ENCODE measurements at places on chromosomes 2 and 18.

GRCh38 chr18:54702686-54703085, 111.6 kb downstream of the DYNAP start:
- DNase-seq, result no peak

DNA sequence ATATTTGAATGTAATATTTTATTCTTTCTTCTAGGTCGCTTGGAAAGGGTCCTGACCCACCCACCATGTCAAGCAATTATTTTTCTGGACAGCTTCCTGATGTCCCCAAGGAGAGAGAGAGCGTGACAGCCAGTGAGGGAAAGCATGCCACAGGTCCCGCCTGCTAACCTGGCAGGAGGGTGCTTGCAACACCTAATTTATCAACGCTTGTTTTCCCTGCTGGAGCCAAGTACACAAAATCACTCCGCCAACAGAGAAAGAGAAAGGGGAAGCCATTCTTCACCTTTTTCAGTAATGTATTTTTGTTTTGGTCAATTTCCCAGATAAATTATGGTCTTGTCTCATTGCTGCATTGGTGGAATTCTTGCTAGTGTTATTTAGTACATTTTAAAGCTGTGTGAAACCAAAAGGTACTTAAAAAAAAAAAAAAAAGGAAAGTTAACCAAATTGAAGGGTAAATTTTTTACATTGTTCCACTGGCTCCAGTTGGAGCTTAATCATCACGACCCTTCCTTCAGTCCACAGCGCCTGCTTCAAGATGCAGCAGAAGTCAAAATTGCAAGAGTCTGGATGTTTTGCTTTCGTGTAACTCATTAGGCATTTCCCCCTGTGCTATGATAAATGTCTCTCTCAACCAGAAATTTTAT, 88.5 kb upstream of the COPS8 start:
- no peak for DNase-seq

GRCh38 chr2:106841886-106842645, 43.9 kb downstream of the ST6GAL2 start:
- no peak for DNase-seq

GRCh38 chr2:105865222-105865913, 120.7 kb downstream of the NCK2 start:
- DNase-seq, result no peak

DNA sequence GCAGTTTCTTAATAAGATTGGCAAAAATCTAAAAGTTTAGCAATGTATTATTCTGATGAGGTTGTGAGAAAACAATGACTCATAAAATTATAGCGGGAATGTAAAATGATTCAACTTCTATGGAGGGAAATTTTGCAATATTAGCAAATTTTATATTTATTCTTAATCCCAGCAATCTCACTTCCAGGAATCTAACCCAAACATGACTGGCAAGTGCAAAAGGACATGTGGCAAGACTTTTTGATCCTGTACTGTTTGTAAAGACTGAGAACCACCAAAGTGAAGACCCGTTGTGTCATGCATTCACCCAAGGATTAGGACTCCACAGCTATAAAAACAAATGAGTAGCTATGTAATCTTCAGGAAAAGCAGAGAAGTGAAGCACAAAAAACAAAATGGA, 234.8 kb upstream of the KYNU start:
- peak; percentile 47 for DNase-seq

DNA sequence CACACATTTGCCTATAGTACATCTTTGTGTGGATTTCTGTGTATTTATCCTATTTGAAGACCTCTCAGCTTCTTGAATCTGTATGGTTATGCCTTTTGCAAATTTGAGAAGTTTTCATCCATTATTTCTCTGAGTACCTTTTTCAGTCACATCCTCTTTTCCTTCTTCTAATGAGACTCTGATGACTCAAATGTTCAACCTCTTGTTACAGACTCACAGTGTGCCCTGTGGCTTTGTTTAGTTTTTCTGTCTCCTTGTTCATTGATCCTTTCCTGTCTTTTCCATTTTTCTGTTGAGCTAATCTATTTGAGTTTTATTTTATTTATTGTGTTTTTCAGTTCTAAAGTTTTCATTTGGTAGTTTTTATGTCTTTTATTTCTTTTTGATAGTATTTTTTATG, 87.0 kb upstream of the LRP1B start:
- DNase-seq, result no peak

- peak; percentile 87 for DNase-seq
Observed at GRCh38 chr2:112712903-112713584, 7.8 kb upstream of the NT5DC4 start.

DNA sequence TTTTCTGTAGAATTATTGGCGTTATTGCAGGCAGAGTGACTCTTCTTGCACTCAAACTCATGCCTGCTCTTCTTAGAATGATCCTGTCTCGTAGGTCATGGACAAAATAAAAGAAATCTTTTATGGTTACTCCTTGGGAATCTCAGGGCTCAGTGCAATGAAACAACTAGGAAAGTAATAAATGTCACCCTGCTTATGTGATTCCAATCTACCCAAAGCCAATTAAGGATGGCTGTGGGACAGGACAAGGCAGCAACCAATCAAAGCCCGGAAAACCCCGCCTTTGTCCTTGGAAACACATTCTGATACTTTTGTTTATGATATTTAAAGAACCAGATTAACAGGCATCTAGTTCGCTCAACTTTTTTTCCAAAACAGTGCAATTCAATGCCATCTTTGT, 53.0 kb downstream of the GRB14 start:
- DNase-seq, result no peak

DNA sequence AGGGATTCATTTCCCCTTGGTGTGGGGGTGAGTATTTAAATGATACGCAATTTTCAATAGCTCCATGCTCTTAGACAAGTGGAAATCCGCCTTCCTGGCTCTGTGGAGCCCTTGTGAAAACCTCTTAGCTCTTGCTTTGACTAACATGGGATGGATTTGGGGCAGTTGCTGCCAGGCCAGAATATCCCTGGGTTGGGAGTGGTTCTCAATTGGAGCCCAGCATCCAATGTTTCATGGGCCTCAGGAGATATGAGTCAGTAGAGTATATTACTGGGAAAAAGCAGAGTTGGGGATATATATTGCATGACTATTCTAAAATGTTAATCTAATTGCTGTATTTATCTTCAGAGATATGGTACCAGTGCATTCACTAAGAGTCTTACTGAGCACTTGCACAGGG, 104.4 kb upstream of the IL1R2 start:
- no peak for DNase-seq

DNA sequence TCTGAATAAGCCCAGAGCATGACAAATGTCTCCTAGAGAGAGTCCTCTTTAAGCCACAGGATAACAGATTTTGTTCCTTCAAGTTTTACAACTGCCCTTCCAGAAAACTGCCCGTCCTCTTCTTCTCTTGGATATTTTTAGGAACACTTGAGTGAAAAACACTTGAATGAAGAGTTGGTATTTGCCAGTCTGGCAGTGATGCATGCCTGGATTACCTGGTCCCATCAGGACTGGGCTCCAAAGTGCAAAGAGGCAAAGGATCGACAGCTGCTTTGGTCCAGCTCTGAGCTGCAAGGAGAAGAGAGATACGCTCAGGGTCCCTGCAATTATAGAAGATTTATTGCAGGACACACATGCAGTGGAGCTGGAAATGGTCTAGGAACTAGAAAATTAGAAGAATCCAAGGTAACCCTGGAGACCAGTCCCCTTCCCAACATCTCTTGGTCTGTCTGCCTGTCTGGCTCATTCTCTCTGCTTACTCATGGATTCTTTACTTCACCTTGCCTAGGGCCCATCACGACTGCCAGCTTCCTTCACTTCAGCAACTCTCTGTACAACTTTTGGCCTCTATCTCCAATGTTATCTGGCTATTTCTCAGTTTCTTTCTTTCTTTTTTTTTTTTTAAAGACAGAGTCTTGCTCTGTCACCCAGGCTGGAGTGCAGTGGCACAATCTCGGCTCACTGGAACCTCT, 112.1 kb upstream of the SIX2 start:
- DNase-seq, result no peak

DNA sequence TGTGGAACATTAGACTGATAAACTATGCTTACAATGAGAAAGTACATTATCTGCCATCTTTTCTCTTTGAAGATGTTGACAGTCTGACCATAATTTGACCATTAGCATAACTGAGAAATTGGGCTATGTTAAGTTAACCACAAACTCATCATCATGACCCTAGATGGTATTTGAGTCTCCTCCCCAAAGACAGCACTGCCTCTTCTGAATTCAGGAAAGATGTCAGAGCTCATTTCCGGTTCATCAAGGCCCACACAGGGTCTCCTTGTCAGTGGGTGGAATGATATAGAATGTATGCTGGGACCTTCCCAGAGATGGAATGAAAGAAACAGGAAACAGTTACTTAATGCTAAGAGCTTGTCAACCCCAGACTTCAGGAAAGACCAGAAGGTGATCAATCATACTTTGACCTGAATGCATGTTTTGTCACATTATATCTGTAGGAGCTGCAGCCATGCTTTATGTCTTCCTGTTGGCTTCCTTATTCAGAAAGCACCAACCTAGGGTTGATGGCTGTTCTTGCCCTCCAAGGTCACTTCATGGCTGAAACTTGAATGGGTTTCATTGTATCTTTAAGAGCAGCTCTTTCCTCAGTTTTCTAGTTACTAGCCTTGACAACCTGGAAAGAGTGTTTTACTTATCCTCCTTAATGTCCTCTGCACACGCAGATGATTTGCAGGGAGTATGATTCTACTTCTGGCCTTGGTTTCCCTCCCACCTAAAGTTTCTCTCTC, 99.1 kb upstream of the NEUROD1 start:
- no peak for DNase-seq

GRCh38 chr18:46711444-46711863, 45.4 kb downstream of the ST8SIA5 start:
- DNase-seq, result no peak

- DNase-seq, result no peak
Observed at GRCh38 chr18:10463096-10463495, 8.7 kb downstream of the APCDD1 start.

GRCh38 chr2:215404348-215405012, 31.4 kb downstream of the FN1 start:
- no peak for DNase-seq

- no peak for DNase-seq
Observed at GRCh38 chr2:127527001-127527804, 914 bp upstream of the IWS1 start.

- DNase-seq, result no peak
Observed at GRCh38 chr2:235709124-235709813, 215.4 kb downstream of the AGAP1 start.

DNA sequence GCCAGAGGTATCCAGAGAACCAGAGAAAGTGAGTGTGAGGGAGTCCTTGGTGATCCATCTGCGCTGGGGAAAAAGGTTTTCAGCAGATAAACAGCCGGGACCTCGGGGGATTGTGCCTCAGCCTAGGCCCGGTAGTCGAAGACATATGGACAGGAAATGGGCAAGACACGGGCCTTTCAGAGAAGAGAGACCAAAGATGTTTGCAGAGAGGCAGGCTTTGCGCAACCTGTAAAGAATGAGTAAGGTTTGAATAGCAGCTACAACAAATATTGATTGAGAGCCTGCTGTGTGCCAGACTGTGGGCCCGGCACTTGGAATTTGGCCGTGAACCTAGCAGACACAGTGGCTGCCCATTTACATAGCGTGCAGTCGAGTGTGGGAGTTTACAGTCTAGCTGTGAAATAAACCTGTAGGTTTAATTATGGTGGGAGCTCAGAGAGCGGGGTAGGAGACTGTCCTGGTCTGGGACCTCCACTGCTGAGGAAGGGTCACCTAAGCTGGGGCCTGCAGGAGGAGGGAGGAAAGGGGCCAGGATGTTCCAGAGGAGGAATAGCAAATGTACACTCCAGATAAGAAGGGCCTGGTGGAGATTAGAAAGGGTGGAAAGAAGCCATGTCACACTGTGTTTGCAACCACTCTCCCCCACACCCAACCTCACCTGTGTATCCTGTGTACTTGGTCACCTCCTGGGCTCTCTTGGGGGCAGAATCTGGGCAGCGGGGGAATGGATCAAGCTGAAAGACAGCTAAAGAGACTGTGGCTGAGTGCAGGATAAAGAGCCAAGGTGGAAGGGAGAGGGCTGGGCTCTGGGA, 3.0 kb downstream of the SH2D6 start:
- DNase-seq, result no peak

- peak; percentile 27 for DNase-seq
Observed at GRCh38 chr2:36059691-36060090, 295.9 kb upstream of the CRIM1 start.

GRCh38 chr2:133814890-133815289, 246.6 kb upstream of the NCKAP5 start:
- no peak for DNase-seq

- no peak for DNase-seq
Observed at GRCh38 chr2:47688561-47688960, 94.4 kb upstream of the MSH6 start.

DNA sequence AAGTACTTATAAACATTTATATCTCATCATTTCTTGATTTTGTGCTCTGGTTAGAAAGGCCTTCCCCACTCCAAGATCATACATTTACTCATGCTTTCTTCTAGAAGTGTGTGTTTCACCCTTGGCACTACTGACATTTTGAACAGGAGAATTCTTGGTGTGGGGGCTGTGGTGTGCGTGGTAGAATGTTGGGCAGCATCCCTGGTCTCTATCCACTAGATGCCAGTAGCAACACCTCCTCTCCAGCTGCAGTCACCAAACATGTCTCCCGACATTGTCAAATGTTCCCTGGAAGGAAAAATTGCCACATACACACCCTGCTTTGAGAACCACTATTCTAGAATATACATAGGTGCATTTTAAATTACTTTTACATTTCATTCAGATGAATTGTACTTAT, 8.7 kb upstream of the TGIF1 start:
- peak; percentile 30 for DNase-seq

- DNase-seq, result no peak
Observed at GRCh38 chr2:20391951-20392699, 41.5 kb upstream of the PUM2 start.

DNA sequence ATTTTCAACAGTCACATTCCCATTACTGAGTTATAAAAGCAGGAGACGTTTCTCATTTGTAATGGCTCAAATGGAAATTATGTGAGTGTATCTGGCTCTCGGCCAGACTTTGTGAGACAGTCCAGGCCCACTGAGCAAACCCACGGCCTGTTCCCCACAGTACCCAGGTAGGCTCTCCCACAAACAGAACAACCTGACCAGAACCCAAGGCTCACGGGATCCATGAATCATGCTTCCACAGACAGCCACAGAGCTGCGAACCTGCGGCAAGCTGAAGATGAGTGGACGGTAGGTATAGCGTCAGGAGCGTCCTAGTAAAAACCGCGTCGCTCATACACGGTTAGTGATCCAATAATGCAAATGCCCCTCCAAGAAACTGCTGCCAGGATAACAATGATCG, 34.2 kb downstream of the NDUFA10 start:
- no peak for DNase-seq

DNA sequence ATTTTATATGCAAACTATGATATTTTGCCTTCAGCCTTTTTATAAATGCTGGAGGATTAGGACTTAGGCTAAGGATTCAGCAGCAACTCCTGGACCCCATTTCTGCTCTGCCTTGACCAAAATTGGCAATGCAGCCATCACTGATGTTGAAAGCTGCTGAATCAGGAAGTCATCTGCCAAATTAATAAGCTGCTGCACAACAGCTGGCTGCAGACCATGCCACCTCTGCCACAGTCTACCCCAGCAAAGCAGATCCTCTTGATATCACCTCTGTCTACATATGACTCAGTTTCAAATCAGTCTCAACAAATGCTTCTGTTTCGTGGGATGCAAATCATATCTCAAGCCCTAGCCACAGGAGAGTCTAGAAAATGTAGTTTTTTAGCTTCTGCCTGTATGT, 7.1 kb upstream of the SOS1 start:
- DNase-seq, result peak; percentile 76

- DNase-seq, result no peak
Observed at GRCh38 chr18:78953566-78953965, 26.1 kb upstream of the SALL3 start.
